Left ventricle myocardium superior (tissue), 1 donor: ENCODE measurements at places on chromosomes 7 and 10.

GRCh38 chr7:20158684-20159083 lies 58.5 kb downstream of the MACC1 start:
- no peak for DNase-seq

DNA sequence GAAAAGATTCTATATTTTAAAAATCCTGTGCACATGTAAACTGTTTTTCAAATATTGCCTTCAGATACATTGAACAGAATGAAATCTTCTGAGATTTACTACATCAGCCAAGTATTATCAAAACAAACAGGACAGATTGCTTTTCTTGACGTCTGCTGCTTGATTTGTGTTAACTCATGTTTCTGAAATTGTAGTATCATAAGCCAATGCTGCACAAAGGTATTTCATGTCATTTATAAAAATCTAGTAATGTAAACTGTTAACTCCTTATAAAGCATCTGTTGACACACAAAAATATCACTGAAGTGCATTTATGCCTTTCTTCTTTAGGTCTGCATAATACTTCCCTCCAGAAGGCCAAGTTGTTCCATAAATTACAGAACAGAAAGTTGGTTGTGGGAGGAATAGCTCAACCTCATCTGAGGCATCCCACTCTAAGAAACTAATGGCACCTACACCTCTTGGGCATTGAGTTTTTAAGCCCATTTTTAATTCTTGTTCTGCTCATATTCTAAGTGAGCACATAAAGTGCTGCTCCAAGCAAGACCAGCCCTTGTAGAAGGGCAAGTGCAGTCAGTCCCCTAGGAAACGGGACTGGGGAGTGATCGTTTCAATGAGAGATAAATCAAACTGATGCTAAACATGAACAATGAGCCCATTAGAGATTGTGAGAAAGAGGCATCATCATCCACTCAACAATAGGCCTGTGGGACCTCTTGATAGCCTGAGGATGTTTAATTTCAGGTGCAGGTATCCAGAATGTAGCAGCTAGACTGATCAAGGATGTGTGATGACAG lies 28.5 kb downstream of the CAV1 start:
- no peak for DNase-seq

DNA sequence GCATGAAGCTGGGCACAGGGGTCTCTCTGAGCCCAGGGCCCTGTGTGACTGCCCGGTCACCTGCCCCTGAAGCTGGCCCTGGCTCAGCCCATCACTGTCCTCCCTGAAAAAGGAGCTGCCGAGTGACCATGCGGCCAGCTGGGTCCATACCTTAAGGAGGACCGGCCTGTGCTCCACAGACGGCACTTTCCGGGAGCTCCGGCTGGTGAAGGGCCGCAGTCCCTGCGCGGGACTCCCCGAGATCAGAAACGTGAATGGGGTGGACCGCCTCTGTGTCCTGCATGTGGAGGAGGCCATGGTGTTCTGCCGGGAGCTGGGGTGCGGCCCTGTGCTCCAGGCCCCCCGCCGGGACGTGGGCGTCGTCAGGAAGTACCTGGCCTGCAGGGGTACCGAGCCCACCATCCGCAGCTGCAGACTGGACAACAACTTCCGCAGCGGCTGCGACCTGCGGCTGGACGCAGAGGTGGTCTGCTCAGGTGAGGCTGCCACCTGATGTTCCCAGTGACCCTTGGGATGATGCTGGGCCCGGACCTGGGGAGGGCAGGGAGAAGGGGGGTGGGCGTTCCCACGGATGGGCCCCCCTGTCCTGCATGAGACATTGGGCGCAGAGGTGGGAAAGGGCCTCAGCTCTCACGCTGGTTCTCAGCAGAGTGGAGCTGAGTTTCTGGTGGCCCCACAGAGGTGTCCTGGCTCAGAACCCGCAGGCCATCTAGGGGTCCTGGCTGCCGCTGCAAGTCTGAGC lies 3.5 kb downstream of the SCART1 start:
- no peak for DNase-seq

DNA sequence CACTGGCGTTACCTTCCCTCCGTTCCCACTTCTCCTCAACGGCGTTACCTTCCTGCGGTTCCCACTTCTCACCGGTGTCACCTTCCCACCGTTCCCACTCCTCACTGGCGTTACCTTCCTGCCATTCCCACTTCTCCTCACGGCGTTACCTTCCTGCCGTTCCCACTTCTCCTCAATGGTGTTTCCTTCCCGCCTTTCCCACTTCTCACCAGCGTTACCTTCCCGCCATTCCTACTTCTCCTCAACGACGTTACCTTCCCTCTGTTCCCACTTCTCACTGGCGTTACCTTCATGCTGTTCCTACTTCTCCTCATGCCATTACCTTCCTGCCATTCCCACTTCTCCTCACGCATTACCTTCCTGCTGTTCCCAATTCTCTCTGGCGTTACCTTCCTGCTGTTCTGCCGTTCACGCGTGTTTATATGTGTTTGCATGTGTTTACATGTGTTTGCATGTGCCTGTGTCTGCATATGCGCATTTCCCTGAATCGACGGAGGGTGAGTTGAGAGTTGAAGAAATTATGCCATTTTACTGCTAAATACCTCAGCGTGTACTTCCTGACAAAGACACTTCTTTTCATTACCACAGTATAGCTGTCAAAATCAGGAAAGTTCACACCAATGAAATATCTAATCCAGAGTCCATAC lies 23.2 kb upstream of the CFAP46 start:
- no peak for DNase-seq

DNA sequence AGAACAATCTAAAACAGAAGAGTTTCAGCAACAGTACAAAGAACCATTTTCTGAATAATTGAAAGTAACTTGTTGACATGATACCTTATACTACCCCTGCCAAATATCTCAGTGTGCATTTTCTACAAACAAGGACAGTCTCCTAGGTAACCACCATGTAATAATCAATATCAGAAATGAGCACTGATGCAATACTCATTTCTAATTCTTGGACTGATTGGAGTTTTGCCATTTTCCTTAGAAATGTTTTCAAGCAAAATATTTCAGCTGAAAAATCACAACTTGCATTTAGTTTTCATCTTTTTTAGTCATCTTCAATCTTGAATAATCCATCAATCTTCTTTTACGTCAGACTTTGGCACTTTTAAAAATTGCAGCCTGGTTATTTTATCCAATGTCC lies 420.2 kb downstream of the CDC14C start:
- DNase-seq = no peak

DNA sequence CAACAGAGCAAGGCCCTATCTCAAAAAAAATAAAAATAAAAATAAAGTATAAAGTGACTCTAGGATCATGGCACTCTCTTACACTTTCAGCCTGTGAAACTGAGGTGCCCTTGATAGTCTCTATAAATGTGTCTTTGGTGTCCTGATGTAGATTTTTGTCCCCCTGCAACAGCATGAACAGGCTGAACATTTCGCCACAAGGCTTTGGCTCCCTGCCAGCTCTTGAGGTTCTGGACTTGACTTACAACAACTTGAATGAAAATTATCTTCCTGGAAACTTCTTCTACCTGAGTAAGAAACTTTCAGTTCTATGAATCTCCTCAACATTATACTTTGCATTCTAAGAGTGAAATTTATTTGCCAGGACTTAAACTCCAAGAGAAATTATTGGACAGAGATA lies 48.1 kb upstream of the BMS1 start:
- no peak for DNase-seq

GRCh38 chr7:12731775-12732174 lies 44.3 kb downstream of the ARL4A start:
- no peak for DNase-seq

DNA sequence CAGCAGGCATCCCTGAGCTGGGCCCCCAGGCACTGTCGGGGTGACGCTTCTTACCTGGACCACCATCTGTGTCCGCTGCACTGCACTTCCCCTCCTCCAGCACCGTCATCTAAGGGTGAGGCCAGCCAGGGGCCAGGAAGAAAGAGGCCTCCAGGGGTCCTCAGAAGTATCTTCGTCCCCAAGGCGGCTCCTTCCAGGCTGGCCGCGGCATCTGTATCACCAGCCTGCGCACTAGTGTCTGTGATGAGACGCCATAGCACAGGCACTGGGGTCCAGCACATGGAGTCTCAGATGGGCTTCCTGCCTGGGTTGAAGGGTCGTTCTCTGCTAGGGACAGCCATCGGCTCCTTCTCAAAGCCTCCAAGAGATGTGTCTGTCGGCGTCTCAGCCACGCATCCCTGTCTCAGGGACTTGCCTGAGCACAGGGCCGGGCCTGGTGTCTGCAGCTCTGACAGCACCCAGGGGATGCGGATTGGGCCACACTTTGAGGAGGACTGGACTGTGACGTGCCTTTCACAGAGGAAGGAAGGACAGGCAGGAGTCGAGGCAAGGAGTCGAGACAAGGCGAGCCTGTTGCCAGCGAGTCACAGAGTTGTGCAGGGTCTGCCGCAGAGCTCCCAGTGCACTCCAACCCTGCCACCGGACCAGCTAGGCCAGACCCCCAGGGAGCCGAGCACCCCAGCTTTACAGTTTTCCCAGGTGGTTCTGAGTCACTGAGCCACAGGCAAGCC lies 101.5 kb upstream of the DIP2C start:
- no peak for DNase-seq

DNA sequence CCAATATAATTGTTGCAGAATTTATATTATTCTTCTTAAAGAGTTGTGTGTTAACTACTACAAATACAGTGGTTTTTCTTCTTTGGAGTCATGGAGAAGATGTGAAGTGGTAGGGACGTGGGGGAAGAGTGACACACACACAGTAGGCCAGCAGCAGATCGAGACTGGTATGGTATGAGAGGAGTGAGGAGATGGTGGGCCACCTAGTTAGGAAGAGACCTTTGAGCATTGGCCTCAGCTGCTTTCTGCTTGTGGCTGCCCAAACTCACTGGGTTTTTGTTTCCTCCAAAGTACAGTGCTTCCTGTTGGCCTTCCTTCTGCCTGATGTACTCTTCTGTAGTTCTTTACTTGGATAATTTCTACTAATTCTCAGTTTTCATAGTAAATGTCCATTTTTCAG lies 14.6 kb downstream of the VCL start:
- no peak for DNase-seq

DNA sequence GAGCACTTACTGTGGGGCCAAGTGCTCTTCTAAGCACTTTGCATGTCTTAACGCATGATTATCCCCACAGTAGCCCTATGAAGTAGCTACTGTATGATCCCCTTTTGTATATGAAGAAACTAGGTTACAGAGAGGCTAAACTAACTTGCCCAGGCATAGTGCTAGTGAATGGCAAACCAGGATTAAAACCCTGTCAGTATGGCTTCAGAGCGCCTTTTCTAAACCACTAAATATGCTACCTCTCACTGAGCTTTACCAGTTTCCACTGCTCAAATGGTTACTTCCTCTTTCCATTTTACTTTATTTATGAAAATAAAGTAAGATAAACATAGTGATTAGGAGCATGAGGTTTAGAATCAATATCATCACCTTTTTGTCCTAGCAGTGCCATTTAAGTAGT lies 73.6 kb downstream of the PODXL start:
- DNase-seq = no peak

- no peak for DNase-seq
Observed at GRCh38 chr7:47965456-47965855, 14.0 kb downstream of the HUS1 start.

DNA sequence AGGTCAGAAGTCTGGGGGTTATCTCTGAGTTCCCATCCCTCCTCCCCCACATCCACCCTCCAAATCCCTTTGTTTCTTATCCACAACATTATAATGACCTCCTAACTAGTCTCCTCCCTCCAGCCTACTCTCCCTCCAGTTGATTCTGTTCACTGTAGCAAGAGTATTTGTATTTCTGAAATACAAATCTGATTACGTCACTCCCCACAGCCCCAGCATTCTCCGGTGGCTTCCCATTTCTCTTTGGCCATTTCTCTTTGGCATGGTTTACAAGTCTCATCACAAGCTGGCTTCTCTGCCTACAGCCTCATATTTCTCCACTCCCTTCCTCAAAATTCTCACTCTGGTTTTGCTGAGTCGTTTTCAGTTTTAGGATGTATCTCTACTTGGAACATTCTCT lies 24.6 kb upstream of the MRPS33 start:
- DNase-seq = no peak

DNA sequence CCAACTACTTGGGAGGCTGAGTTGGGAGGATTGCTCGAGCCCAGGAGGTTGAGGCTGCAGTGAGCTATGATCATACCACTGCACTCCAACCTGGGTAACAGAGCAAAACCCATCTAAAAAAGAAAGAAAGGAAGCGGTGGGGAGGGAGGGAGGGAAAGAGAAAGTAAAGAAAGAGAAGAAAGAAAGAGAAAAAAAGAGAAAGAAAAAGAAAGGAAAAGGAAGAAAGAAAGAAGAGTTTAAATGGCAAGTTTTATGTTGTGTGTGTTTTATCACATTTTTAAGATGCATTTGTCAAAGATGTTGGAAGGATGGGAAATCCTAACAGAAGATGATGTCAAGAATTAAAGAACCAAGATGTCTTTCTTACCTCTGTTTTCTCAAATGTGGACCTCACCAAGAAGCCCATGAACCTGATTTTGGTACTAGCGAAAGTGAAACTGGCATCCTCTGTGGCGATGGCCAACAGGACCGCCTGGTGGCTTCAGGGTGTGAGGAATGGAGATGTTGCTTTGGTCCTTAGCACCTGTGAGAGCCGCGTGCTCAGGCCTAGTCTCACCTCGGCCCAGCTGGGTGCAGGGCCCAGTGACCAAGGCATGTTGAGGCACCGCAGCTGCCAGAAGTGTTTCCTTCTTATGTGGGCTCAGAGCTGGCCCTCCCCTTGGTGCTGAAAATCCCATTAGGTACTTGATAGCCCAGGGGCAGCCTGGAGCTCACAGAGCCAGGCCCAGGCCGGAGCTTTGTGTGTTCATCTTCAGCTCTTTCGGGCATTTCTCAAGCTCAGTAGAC lies 9.8 kb downstream of the UCMA start:
- DNase-seq = no peak

GRCh38 chr10:112721080-112721698 lies 228.9 kb upstream of the TCF7L2 start:
- DNase-seq = no peak

DNA sequence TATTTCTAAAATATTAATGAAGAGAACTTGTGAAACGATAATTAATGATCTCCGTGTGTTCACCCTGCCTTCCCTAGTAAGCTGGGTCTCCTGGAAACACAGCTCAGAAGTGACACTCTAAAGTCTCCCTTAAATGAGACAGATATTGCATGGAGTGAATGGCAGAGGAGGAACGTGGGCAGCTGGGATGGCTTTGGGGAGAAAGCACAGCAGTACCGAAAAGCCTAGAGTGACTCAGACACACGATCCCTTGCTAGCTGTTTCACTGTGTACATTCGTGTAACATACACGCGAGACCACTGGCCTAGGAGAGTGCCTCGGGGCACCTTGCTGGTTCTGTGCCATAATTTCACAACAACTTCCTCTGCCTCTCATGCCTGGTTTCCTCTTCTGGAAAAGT lies 199.9 kb upstream of the TCERG1L start:
- no peak for DNase-seq
